H54 (cell line): ENCODE measurements at places on chromosomes 6 and 20.

GRCh38 chr6:105675715-105676397 lies 273.0 kb upstream of the PREP start:
- peak; percentile 46 for DNase-seq

GRCh38 chr6:28371706-28372451 lies 22.1 kb downstream of the ZKSCAN3 start:
- no peak for DNase-seq

DNA sequence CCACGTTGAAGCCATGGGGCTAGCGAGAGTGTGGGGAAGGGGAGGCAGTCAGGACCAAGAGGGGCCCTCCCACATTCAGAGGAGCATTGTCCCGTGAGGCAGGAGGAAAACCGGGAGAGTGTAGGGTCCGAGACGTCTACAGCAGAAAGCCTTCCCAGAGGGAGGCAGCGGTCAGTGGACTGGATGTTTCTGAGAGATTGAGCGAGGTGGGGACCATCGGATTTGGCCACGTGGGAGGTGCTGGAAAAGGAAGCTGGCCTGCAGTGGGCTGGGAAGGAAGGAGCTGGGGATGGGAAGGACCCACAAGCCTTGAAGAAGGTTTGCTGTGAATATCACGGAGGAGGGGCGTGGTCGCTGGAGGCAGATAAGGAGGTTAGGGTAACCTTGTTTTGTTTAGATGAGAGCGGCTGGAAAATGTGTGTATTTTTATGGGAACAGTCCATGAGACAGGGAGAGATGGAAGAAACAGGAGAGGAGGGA lies 119.0 kb upstream of the RNF24 start:
- no peak for DNase-seq

DNA sequence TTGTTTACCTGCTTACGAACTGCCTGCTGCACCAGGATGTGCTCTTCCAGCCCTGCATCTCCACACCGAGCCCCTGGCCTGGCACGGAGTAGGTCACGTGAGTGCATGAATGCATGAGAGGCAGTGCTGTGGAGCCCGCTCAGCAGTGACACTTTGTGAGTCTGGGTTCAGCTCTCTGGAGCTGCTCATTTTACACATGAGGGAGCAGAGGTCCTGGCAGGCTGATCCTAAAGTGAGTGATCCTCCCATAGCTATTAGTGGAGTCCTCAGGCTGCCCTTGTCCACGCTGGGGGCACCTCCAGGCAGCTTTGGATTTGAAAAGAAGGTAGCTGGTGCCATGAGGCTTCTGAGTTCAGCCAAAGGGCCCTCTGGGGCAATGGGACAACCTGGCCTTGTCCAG lies 64.2 kb downstream of the EDN3 start:
- DNase-seq = no peak

GRCh38 chr6:45420909-45421708 lies 43.4 kb upstream of the SUPT3H start:
- no peak for DNase-seq
